ENCODE measurements at places on chromosomes 16 and 17.

- DNase-seq = no peak
These were observed 19.1 kb downstream of the OSBPL7 start for GRCh38 chr17:47802341-47803022.

- DNase-seq = no peak
These were observed 1.4 kb upstream of the TBC1D24 start for GRCh38 chr16:2473446-2473926.

DNA sequence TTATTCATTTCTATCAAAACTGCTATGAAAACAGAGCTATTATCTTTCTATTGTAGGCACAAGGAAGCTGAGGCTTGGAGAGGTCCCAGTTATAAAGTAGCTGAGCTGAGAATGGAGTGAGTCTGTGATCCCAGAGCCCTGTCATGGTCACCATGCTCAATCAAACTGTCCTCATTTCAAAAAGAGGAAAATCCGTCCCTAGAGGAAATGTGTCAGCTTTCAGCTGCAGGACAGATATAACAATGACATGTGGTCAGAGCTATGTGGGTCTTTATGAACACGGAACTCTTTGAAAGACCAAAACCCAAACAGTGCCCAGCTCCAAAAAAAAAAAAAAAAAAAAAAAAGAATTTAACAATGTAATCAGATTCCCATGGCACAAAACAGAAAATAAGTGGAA is 266.1 kb downstream of the XYLT1 start:
- DNase-seq = no peak

GRCh38 chr17:10210151-10210574 is 11.8 kb upstream of the GAS7 start:
- no peak for DNase-seq

GRCh38 chr16:14335297-14335696 is 264.2 kb downstream of the MRTFB start:
- DNase-seq = no peak

DNA sequence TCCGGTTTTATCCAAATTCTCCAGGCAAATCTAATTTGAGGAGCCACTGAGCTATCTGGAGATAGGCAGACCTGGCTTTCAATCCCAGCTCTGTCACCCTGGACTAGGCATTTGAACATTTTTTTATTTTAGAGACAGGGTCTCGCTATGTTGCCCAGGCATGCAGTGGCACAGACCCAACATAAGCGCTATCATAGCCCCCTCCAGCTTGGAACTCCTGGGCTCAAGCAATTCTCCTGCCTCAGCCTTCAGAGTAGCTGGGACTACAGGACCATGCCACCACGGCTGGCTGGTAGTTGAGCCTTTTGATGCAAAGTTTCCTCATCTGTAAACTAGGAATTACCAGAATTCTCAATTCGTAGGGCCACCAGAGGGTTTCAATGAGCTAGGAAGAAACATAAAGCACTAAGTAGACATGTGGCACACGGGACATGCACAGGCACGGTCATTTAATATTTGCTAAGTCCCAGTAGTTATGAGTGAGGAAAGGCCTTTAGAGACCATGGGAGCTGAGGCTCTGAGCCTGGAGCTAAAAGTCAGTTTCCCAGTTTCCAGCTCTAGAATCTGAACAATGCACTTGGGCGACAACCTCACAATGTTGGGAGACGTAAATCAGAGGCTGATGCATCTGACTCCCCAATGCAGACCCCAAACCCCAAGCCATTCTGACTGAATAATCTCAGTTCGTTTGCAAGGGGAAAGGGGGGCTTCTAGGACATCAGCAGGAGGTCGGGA is 1.1 kb downstream of the ELOB start:
- DNase-seq = no peak

DNA sequence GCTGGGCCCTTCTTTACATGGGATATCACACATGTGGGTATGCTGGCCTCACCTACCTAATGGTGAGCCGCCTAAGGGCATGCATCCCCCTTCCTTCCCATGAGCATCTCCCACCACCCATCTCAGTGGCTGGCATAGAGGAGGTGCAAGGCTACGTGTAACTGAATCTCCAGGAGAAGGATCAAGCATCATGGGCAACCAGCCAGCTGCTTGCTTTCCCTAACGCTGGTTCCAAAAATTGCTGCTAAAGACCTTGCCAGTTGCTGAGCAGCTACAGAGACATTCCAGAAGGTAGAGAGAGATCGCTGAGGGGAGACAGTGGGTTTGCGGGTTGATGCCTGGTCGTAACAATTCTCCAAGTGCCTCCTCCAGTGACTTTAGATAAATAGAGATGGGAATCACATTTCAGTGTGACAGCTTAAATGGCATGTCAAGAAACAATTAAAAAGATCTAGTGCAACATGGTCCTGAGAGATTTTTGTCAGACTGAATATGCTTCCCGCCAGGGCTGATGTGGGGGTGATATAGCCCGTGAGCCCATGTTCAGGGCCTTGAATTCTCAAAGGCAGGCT is 378.4 kb upstream of the CDH5 start:
- no peak for DNase-seq

GRCh38 chr16:85724936-85725335 is 26.0 kb downstream of the C16orf74 start:
- DNase-seq = no peak

- no peak for DNase-seq
These were observed 21.5 kb downstream of the KCNG4 start for GRCh38 chr16:84218176-84218823.

GRCh38 chr17:19343671-19344151 is 18.8 kb downstream of the B9D1 start:
- peak; percentile 89 for DNase-seq

GRCh38 chr17:13200671-13201070 is 182.8 kb upstream of the ELAC2 start:
- DNase-seq = no peak

- no peak for DNase-seq
These were observed 190.3 kb downstream of the ZNF423 start for GRCh38 chr16:49665482-49666230.

- DNase-seq = no peak
These were observed 11.3 kb upstream of the MAPT start for GRCh38 chr17:45883063-45883462.

GRCh38 chr16:389352-389751 is 7.6 kb upstream of the PGAP6 start:
- no peak for DNase-seq

- DNase-seq = peak; percentile 94
These were observed 6.8 kb upstream of the NOTUM start for GRCh38 chr17:81967533-81968395.

GRCh38 chr17:33684735-33685134 is 391.6 kb upstream of the ASIC2 start:
- no peak for DNase-seq

GRCh38 chr16:84380405-84380804 is 12.1 kb downstream of the ATP2C2 start:
- DNase-seq = no peak

DNA sequence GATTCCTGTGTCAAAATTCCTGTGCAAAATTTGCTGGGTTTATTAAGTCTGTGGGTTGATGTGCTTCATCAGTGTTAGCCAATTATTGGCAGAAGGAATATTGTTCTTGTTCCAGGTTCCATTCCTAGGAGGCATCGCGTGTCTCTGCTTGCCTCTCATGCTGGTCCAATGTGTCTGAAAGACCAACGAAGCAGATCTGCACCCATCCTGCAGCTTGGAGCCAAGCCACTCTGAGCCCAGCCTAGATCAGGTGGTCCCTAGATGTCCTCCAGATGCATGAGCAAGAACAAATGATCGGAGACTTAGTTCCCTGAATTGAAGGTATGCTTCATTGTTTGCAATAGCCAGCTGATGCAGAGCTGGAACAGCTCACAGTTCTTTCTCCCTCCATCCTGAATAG is 10.5 kb upstream of the PIK3R6 start:
- peak; percentile 18 for DNase-seq

DNA sequence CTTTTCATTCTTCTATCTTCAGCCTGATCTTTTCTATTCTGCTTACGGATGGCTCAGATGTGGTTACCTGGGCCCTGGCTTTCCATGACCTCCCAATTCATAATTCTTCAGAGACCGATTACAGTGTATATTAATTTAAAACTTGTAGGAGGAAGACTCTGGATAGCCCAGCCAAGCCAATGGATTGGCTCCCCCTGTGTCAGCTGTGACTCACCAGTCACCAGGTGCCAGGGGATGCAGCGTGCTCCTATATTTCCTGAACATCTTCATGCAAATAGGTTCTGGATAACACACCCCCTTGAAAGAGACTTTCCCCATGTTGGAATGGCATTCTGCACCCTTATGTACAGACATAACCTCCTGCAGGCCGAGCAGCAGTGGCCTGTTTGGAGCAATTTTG is 208.3 kb upstream of the WSCD1 start:
- DNase-seq = no peak

GRCh38 chr16:31417916-31418315 is 10.2 kb downstream of the COX6A2 start:
- no peak for DNase-seq

GRCh38 chr17:49442041-49442440 is 27.4 kb upstream of the PHB1 start:
- DNase-seq = no peak

- peak; percentile 30 for DNase-seq
These were observed 57.7 kb downstream of the TIMM22 start for GRCh38 chr17:1054656-1055055.

- DNase-seq = peak; percentile 85
These were observed at the start of gene RAP1GAP2 for GRCh38 chr17:2796164-2797125. TSS of gene RAP1GAP2 (plus strand) at chr17:2796438. CDS start at chr17:2796528, 90 bp downstream.

- no peak for DNase-seq
These were observed 114.6 kb downstream of the PRKCB start for GRCh38 chr16:23950291-23950894.

DNA sequence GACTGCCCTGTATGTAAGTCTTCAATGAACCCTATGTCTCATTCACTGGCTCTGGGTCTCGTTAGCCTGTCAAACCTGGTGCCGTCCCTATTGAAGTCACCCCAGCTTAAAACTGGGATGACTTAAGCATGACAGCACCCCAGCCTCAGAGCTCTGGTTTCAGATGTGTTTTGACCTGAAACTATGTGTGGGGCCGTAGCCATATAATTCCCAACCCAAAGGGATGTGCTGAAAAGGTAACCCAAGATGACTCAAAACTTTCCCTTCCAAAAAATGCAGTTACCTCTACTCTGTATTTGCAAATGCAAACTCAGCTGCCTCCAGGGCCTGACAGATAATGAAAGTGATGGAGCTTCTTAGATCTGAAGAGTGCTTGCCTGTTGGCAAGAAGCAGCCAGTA is 478.3 kb upstream of the ERCC4 start:
- no peak for DNase-seq

- no peak for DNase-seq
These were observed 38.5 kb downstream of the MSI2 start for GRCh38 chr17:57294629-57295501.

GRCh38 chr16:11619327-11619851 is 32.7 kb upstream of the LITAF start:
- peak; percentile 56 for DNase-seq

GRCh38 chr17:6674586-6674985 is 23.0 kb downstream of the C17orf100 start:
- no peak for DNase-seq

DNA sequence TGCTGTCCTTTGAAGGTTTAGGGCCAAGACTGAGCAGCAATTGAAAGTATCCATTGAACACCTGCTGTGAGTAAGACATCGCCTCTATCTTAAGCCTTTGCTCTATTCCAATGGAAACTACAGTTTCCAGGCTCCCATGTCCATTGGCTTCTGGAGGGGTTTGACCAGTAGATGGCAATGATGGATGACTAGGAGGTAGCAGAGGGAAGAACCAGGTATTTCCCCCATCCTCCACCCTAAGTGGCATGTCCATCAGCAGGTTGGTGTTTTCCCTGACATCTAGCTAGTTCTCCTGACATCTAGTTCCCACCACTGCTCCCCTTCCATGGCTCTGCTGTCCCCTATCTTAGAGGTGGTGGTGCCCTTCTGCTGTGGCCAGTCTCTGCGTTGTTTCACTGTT is 58.7 kb downstream of the CENPV start:
- DNase-seq = no peak

GRCh38 chr17:71208111-71208704 is 912.6 kb upstream of the SOX9 start:
- no peak for DNase-seq

- no peak for DNase-seq
These were observed 351.6 kb downstream of the KCNJ2 start for GRCh38 chr17:70520956-70521355.

- no peak for DNase-seq
These were observed 190.6 kb downstream of the CYLD start for GRCh38 chr16:50932348-50932935.

GRCh38 chr17:43515656-43516055 is 30.5 kb downstream of the ETV4 start:
- no peak for DNase-seq

DNA sequence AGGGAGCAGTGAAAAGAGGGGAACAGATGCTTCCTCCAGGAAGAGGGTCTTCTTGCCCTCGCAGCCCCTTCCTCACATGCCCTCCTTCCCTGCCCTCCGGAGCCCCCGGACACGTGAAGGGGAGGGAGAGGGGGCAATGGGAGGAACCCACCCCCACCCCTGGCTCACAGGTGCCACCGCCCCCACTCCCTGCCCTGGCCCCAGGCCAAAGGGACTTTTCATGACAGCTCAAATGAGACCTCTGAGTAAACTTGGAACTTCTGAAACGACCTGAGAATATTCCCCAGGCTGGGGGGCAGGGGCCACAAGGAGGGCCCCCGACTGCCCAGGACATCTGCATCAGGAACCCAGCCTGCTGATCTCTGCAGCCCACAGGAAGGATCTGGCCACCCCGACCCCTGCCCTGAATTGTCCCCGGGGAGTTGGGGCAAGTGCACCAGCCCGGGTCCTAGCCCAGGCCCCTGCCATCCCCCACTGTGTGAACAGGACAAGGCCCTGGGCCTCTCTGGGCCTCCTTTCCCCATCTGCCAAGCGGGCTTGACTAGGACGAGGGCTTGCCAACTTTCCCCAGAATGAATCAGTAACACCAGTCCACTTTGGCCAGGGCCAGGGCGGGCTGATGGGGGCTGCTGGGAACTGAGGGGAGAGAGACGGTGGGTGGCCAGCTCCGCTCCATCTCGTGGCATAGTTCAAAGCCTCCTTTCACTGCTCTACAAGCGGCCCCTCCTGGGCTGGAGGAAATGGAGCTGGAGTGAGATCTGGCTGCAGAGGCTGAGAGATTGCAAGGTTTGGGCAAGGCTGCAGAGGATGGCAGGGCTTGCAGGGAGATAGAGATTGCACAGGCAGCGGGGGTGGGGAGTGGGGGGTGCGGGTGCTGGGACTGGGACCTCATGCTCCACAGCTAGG is 3.8 kb downstream of the IL21R start:
- DNase-seq = no peak

- no peak for DNase-seq
These were observed 43.9 kb upstream of the CCNF start for GRCh38 chr16:2385190-2385836.

GRCh38 chr16:4093495-4094126 is 22.6 kb downstream of the ADCY9 start:
- no peak for DNase-seq

GRCh38 chr17:67281743-67282142 is 36.7 kb upstream of the HELZ start:
- no peak for DNase-seq

- peak; percentile 81 for DNase-seq
These were observed 889 bp upstream of the ZNF423 start for GRCh38 chr16:49856672-49857330.

- DNase-seq = no peak
These were observed 15.5 kb upstream of the CDH15 start for GRCh38 chr16:89155851-89156739.

Measured in right lobe of liver (tissue), 6 donors.